COR-L47 (cell line): ENCODE measurements at places on chromosomes 6 and 20.

- no peak for DNase-seq
Measured at GRCh38 chr20:16166737-16167136, 406.5 kb downstream of the KIF16B start.

DNA sequence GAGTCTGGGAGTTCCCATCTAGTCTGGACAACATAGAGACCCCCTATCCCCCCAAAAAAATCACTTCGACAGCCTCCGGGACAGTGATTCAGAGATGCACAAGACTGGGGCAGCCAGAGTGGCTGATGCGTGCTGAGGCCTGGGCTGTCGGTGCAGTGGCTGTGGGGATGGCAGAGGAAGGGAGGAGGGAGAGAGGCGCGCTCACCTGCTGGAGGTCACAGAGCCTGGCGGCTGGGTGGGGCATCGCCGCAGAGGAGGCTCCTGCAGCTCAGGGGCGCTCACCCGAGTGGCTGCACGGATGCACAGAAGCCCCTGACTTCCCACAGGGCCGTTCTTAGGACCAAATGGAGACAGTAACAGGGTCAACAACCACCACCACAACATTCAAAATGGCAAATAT, 182.8 kb downstream of the SMOC2 start:
- no peak for DNase-seq

- DNase-seq: no peak
Measured at GRCh38 chr6:99031957-99032356, 84.2 kb upstream of the FBXL4 start.

DNA sequence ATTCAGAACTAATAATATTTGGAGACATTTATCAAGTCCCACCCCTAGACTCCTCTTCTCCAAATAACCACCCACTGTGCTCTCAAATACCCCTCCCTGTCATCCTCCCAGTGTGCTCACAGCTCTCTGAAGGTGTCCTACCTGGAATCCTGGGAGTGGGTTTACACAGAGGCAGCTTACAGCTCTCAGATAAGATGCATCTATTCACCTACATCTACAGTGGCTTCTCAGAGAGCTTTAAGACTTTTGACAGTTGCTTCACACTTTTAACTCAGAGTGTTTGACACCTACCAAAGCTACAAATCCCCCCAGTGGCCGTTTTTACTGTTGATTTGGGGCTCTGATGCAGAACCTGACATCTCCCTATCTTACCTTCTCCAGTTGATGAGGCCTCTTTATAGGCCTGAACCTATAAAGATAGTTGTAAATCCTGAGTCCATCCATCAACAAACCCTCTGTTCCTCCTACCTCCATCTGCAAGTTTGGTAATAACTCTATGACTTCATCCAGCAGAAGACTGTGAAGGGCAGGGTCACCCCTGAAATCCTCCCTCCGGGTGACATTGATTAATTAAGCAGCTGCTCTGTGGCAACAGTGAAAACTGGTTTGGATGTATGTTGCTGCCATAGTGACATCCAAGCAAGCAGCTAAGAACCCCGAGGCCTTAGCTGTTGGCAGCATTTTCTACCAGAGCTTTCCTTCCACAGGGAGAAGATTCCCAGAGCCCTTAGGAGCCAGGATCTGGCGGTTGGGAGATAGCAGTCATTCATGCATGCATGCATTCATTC, 226.1 kb upstream of the RREB1 start:
- DNase-seq: no peak

- DNase-seq: peak; percentile 41
Measured at GRCh38 chr6:49142421-49143151, 320.5 kb downstream of the MMUT start.

DNA sequence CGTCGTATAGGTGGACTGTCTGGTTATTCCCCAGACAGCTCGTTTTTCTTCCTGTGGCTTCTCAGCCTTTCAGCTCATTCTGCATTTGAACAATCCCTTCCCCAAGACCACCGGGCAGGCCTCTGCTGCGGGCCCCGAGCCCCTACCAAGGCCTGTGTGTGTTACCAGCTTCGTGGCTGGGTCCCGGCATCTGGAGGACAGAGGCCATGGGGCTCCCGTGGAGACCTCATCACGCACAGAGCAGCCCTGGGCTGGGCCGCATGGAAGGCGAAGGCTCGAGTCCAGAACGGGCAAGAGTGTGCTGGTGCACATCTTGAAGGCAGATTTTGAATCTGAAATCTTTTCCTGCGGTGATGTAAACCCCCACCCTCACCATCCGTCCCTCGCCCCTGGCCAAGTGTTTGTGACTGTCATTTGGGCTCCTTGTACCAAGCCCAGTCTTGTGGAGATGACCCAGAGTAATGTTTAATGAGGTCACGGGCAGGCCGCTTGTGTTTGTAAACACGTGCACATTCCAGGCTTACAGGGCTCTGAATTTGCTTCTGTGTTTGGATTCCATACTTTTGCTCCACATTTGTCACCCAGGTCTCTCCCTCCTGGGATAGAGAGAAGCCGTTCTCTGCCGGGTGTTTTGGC, 119.6 kb downstream of the CDH4 start:
- no peak for DNase-seq

DNA sequence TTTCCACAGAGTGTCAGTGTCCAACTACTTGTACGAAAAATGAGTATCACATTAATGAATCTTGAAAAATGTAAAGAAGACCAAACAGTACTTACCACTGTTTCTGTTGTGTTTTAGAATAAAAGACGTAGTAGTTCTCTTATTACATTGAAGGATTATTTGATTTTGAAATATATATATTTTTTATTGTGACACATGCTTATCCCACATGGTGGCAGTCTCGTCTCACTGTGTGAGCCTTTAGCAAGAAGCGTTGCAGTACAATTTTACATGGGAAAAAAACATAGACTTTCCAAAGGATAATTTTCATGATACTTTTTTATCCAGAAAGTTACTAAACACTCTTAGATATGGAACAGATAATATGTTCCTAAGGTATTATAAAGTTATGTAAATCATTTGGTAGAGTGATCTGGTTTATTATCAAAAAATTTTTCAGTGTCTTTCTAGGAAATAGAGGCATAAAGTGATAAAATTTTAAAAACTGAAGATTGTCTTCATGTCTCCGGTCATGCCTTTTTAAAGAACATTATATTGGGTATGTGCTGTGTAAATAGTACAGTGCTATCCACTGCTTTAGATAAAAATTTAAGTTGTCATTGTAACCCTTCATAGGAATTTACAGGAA, 117.5 kb upstream of the SAMD5 start:
- peak; percentile 5 for DNase-seq

- DNase-seq: no peak
Measured at GRCh38 chr20:37890643-37891042, 12.3 kb upstream of the VSTM2L start.

- peak; percentile 32 for DNase-seq
Measured at GRCh38 chr6:31441365-31442267, 38.2 kb downstream of the MICA start.

DNA sequence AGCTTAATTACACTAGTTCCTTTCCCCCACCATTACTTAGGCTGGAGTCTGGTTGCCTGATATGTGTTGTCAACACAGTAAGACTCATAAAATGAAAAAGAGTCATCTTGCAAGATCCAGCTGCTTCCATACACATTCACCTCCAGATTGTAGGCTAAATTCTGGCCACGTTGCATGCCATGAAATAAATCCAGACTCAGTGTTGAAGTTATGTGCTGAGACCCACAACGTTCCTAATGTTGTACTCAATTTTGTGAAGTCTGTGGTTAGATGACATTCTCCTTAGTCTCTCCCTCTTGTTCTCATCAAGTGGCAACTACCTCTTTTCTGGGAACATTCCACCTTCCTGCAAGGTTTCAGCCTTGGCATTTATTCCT, 212.3 kb downstream of the LMBRD1 start:
- no peak for DNase-seq

DNA sequence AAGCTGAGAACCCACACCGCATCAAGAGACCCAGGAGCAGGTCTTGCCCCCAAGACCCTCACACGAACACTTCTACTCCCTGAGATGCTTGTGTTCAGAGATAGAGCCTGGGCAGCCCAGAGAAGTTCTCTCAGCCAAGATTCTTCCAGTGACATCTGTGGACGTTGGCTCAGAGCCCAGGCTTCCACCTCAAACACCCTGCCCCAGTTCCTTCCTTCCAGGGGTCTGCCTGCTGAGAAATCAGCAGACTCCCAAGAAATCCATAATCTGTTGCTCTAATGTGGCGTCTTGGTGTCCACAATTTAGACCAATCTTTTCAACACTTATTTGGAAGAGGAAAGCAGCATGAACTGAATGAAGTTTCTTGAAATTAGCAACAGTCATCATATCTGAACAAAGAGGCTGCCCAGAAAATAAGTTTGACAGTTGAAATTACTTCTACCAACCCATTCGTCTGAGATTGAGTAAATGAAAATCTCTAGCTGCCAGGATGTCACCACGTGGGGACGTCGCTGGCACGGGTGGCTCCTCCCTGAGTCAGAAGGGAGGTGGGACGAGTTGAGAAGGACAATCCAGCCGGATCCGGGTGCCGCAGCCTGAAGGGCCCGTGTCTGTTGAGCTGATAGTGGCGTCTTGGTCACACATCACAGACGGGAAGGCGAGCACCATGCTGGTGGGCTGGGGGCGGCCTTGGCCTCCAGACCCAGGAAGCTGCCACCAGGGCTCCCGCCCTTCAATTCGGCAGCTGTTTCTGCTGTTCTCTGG, 400.9 kb downstream of the TAF4 start:
- no peak for DNase-seq

DNA sequence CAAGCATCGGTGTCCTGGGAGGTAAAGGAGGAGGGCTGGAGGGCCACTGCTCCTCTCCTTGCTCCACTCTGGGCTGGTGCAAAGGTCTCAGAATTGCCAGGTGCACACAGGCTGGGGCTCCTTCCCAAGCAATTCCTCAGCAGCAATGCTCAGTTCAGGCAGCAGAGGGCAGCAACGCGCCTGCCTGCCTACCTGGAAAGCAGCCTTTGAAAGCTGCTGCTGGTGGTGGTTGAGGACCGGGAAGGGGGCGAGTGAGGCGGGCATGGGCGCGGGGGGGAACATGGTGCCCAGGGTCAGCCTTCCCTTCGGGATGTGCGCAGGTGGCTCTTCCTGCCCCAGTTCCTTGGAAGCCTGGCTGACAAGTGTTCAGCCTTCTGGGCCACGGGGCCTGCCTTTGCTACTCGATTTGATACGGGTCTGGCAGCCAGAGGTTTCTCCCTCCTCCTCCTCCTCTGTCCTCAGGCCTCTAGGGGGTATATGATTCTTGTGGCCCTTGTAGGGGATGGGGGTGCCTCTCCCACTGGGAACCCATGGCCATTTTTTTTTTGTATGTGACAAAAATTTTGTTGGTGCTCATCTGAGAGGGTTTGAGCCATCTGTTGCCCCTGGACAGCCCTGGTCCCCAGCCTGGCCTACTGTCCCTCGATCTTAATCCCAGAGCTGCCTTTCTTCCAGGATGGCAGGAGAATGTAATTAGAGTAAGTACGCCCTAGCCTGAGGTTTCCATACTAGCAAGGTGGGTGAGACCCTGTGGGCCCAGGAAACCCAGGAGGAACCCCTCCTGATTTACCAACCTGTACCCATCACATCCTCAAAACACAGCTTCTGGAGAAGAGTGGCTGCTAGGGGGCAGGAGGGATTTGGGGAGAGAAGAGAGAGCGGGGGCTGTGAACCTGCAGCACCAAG, 20.1 kb downstream of the MRPS18A start:
- DNase-seq: peak; percentile 67

GRCh38 chr6:138580040-138580439, 80.7 kb upstream of the NHSL1 start:
- no peak for DNase-seq

DNA sequence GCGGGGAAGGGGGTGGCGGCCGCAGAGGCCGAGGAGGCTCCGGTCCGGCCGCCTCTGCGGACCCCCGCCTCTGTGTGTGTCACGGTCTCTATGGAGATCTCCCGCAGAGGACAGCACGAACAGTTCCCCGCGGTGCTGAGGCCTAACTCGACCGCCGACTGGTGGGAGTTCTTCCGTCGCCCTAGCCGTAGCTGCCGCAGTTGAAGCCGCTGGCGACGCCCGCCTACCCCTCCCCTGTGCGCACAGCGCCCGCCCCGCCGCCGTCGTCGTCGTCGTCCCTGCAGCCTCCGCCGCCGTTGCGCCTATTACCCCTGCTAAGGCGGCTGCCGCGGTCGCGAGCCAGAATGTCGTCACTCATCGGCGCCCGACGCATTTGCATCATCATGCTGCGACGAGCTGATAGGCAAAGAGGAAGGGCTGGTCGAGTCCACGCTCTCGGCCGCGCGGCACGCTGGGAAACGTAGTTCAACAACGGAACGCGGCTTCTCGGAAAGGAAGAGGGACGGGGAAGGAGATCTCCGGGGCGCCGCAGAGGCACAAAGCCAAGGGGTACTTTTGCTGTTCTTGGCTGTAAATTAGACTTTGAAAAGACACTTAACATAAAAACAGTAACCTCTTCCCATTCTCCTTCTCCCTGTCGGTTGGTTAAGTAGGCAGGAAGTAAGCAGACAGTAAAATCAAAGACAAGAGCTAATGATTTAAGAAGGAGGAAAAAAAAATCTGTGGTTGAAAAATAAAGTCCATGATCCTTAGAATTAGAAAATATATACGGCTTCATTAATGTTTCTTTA, at the start of gene NUP153:
Gene NUP153, minus strand, starts transcription at position 346 of the 791 bp plus-strand sequence. CDS start 538 bp downstream, outside the sequence.
- DNase-seq: peak; percentile 98
